ENCODE measurements at places on chromosomes 1 and 21.
A peak's percentile ranks its signal among the peaks of the same experiment; 100 is the strongest.

DNA sequence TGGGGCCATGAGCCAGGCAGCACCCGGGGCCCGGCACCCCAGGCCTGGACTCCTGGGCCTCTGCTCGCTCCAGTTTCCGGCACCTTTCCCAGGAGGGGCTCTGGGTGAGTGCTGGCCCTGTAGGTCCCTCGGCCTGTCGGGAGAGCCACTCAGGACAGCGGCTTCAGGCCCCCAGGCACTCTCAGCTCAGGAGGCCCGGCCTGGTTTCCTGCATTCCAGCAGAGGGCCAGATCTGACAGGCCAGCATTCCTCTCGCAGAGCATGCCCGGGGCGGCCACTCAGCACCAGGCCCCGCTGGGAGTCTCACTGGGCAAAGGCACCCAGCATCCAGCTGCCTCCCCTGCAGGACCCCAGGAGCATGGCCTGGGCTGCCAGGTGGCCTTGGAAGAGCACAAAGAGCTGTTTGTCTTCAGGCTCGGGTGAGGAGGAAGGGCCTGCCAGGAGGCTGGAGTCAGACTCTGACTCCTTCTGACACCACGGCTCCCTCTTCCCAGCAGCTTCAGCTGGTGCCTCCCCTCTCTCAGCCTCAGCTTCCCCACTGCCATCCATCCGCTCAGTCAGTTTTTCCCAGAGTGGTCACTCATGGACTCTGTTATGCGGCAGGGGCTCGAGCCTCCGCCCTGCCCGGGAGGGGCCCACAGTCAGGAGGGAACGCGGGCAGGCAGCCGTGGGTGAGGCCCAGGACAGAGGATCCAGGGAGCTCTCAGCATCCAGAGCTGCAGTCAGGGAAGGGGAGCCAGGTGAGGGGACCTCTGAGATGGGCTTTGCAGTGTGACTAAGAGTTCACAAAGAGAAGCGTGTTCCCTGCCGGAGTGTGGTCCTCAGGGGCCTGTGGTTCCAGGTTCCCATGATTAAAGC lies 51.7 kb downstream of the WNT9A start:
- peak; percentile 31 for DNase-seq

DNA sequence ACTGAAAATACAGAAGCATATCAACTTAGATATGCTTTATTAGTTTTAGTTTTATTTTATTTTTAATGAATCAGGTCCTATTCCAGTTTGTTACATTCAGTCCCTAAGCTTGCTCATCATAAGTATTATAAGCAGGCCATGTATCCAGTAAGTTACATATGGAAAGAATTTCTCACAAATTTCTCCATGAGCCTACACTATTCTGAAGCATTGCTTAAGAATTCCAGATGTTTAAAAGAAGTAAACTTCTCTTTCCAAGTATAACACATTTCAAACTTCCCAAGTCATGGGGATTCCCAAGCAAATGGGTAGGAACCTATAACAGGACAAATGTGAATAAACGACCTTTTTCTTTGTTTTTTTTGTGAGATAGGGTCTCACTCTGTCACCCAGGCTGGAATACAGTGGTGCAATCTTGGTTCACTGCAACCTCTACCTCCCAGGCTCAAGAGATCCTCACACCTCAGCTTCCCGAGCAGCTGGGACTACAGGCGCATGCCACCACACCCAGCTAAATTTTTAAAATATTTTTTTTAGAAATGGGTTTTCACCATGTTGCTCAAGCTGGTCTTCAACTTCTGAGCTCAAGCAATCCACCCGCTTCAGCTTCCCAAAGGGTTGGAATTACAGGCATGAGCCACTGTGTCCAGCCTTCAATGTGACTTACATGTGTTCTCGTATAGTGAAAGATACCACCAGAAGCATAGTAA lies 39.0 kb downstream of the ST7L start:
- no peak for DNase-seq

GRCh38 chr21:42652527-42653230 lies 742 bp upstream of the PDE9A start:
- DNase-seq: no peak

- no peak for DNase-seq
Measured at GRCh38 chr1:16151196-16151994, 4.5 kb downstream of the EPHA2 start.

- DNase-seq: no peak
Measured at GRCh38 chr1:119116725-119117124, 23.7 kb downstream of the WARS2 start.

GRCh38 chr1:235997931-235998330 lies 67.0 kb downstream of the NID1 start:
- DNase-seq: no peak

- DNase-seq: no peak
Measured at GRCh38 chr1:47688461-47689296, 250.8 kb downstream of the FOXD2 start.

GRCh38 chr1:94942171-94943128 lies 15.5 kb upstream of the CNN3 start:
- no peak for DNase-seq

GRCh38 chr1:183575606-183576005 lies 14.7 kb downstream of the NCF2 start:
- no peak for DNase-seq

DNA sequence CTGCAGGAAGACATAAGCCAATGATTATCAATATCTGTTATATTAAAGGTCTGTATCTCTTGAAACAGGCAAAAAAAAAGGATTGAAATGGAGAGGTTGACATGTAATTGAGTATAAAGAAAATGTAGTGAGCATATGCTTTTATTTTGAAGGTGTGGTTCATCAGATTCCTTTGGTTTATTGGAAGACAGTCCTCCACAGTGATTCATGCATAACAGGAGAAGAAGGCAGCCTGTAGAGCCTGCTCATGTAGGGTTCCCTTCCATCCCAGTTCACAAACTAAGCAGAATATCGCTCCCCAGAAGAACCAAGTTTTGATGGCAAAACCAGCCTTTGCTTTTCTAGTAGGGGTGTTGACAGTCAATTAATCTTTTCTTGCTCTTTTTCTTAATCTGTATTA lies 1016.8 kb upstream of the ADGRL4 start:
- DNase-seq: no peak

GRCh38 chr1:106717591-106717990 lies 338.9 kb upstream of the PRMT6 start:
- no peak for DNase-seq

GRCh38 chr21:42232176-42232825 lies 13.4 kb downstream of the ABCG1 start:
- no peak for DNase-seq

DNA sequence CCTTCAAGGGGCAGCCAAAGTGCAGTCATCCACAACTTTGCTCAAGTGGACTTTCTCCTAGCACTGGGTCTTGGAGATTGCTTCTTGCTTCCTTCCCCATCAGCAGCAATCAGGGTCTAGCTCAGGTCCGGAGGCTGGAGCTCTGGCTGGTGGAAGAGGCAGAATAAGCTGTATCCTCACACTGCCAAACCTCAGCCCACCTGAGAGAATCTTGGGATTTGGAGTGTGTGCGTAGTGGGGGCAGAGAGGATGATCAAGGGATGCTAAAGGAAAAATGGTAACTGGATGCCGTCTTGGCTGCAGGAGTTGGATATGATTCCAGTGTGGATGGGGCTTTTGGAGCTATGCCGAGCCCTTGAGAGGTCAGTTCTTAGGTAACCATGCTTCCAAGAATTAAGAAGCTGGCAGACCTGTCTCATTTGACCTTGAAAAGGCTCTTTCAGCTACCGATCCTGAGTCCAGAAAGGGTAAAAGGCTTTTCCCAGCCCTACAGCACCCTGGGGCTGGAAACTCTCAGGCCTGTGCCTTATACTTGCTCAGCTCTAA lies 4.5 kb upstream of the NFASC start:
- DNase-seq: no peak

DNA sequence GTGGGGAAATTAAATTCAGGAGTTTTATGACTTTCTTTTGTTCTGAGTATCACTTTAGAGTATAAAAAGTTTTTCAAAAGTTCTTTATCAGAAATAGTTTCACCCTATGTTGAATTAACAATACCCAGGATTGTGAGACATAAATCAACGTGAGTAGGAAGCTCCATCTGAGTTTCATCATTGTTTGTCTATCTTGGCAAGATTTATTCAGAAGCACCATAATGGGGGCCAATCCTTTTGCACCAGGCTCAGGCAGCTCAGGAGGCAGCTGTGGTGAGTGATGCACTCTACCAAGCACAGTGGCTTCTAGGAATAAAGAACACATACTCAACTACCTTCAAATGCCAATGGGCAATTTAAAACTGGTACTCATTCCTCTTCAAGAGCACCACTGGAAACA lies 12.0 kb downstream of the CREG1 start:
- peak; percentile 48 for DNase-seq

- DNase-seq: no peak
Measured at GRCh38 chr1:162660574-162660973, 28.3 kb downstream of the DDR2 start.

GRCh38 chr1:165876121-165876520 lies 48.7 kb downstream of the UCK2 start:
- DNase-seq: no peak

DNA sequence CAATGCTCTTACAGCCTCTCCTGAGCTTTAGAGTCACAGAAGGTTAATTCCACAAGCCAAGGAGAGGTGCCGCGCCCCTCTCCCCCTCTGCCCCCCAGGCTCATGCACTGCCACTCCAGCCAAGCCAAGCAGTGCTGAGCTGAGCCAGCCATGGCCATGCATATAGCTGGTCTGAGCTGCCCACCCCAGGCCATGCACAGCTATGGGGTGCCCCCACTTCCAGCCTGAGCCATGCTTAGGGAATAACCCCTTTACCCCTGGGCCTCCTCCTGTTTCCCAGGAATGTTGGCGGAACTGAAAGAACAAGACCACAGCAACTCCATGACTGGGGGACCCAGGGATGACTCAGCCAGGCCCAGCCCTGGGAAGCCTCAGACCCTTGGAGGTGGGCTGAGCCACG lies 34.0 kb upstream of the MAGOH start:
- DNase-seq: no peak

- DNase-seq: no peak
Measured at GRCh38 chr1:53550201-53550741, 91.1 kb downstream of the DMRTB1 start.

GRCh38 chr1:173478094-173478674 lies 1.0 kb downstream of the PRDX6 start:
- DNase-seq: no peak

GRCh38 chr1:152879559-152880198 lies 1.6 kb downstream of the SMCP start:
- no peak for DNase-seq

GRCh38 chr1:201269281-201269680 lies 14.0 kb upstream of the PKP1 start:
- DNase-seq: no peak

GRCh38 chr1:181060066-181060465 lies 26.3 kb downstream of the MR1 start:
- DNase-seq: no peak

DNA sequence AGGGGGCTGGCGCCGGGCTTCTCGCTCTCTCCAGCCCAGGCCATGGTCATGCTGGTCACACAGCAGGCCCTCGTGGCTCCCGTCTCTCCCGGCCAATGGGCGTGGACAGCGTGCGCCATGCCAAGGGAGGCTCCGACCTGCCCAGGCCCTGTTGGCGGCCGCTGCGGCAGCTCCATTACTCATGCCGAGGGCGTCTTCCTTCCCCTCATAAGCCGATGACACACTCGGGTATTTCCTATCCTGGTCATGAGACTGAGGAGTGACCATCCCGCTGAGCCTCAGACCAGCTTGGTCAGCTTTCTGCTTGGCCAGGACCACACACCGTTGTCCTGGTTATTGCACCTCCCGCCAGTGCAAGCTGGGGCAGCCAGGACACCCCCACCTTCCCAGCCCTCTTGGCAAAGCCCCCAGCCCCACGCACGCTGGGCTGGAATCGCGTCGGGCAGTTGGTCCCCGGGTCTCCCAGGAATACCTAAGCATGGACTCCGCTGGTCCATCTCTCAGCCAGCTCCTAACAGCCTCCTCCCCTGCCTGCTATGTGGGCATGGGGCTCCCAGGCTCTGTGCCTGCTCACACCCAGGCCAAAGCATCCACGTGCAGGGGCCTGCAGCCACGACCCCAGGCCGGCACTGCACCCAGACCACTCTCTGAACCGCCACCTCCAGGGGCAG lies 49.8 kb downstream of the ARHGEF16 start:
- DNase-seq: no peak

GRCh38 chr21:32282992-32283391 lies 4.1 kb upstream of the MIS18A start:
- DNase-seq: peak; percentile 18

DNA sequence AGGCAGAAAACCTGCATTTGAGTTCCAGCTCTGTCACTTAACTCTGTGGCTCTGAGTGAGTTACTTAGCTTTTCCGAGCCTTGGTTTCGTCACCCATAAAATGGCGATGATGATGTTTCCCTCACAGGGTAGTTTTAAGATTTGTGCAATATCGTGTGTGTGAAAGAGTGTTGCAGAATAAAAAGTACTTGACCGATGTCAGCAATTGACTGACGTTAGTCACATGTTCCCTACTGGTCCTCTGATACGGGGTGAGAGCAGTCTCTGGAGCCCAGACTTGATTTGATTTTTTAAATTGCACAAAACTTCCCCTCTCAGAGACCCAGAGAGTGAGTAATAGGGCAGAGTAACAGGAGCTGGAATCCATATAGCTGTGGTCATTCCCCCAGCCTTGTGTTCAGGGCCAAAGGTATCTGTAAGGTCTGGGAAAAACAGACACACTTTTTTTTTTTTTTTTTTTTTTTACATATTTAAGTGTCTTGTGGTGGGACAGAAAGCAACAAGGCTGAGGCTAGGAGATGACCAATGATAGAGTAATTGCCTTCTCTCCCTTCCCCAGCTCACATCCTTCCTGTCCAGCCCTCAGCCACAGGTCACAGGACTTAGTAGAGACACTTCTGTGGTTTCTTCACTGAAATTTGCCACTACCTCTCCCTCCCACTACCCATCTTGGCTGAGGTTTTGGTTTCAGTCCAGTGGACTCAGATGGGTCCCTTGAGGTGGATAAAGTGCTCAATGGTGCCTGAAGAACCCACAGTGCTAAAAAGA lies 2.0 kb downstream of the FCER1G start:
- peak; percentile 63 for DNase-seq

GRCh38 chr1:36397083-36397377 lies 678 bp downstream of the LSM10 start:
- no peak for DNase-seq

- DNase-seq: no peak
Measured at GRCh38 chr1:85894651-85895050, 186.4 kb upstream of the ZNHIT6 start.

- DNase-seq: no peak
Measured at GRCh38 chr21:46285206-46285661, at the start of gene MCM3AP. MCM3AP (minus strand) TSS chr21:46285611; CDS start chr21:46285286, 325 bp downstream.

DNA sequence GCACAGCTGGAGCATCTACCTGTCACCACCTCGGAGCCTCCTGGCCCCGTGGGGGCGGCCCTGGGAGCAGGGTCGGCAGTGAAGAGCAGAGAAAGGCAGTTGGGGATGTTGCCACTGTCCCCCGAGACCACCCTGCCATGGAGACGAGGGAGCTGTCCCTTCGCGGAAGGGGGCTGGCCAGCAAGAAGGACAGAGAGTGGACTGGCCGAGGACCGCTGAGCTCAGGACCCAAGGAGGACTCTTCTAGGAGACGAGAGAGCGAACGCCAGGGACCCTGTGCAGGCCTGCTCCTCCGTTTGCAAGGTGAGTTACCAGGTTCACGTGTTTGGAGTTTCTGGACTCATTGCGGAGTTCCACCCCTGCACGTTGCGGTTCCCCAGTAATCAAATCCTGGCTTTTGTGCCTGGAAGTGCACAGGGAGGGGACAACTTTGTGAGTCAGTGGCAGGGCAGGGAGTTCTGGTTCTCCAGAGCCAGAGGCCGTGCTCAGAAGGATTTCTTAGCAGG lies 5.6 kb upstream of the POFUT2 start:
- no peak for DNase-seq
